RWPE1 (cell line): ENCODE measurements at places on chromosomes 13 and 19.

DNA sequence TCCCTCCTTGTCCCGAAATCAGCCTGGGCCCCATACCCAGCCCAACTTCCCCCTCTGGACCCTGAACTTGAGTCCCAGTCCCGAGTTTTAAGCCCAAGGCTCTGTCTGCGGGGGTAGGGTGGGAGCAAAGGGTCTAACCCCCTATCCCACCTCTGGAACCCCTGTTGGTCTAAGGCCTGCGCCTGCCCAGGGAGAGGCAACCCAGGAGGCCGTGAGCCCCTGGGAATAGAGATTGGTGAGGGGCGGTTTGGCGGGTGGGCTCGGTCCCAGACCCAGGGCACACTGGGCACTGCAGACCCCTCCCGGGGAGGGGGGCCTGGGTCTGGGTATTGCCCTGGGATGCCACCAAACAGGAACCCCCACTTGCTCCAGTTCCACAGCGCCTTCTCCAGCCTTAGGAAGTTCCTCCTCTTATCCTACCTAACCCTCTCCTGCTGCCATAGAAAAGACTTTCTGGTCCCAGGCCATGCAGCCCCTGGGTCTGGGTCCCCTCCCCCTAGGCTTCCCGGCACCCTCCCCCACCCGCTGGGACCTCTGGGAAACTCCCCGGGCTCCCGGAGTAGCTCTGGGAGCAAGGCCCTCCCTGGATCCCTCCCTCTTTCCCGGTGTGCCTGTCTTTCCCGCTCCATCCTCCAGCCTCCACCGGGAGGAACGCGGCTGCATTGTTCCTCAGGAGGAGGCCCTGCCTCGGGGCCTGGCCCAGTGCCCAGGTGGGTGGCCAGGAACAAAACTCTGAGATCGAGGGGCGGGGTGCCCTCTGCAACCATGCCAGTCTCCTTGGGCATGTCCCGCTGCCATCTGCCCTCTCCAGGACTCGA, 33.6 kb upstream of the NANOS3 start:
- DNase-seq = peak; percentile 88

- no peak for DNase-seq
These were observed 61.5 kb downstream of the B3GLCT start for GRCh38 chr13:31261241-31261640.

DNA sequence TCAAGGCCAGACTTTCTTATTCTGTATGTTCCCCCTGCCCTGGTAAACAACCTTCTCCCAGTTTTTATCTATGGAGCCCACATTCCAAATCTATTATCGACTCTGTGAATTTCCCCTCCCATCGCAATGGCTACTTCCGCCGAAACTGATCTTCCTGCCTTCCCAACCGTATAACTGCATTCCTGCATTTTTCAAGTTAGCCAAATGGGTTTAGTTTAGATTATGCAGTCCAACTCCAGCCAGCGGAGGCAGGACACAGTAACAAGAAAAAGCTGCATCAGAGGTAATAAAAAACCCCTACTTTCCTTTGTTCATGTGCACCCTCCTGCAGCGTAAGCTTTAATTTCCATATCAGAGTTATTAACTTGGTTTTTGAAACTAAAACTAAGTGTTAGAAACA, 112.2 kb upstream of the ZNF91 start:
- no peak for DNase-seq

DNA sequence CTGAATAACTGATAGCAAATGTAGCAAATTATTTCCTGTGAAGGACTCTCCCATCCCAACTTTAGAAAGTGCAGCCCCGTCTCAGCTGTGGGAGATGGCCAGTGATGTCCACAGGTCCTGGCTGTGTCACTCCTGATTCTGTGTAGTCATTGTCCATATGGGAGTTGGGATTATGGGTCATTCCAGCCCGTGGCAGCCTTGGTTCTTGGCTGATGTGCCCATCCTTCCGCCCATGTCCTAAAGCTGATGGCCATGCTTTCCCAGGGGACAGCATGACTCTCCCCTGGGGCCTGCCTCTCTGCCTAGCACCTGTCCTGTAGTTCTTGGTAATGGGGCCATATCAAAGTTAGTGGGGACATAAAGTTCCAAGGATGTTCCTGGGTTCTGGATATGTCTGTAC, 43.9 kb upstream of the C1QTNF9 start:
- DNase-seq = no peak

DNA sequence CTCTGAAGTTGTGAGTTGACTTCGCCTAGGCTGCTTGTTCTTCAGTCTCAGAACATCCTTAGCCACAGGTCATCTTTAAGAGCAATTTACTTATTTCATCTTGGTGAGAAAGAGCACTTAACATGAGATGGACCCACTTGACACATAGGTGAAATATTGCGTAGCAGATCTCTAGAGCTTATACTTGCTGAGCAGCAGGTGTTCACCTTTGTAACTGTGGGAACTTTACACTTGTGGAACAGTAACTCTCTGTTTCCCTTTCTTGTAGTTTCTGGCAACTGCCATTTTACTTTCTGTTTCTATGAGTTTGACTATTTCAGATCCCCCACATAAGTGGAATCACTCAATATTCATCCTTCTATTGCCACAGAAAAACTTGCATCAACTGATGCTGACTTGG, 95.7 kb downstream of the SLC10A2 start:
- no peak for DNase-seq

DNA sequence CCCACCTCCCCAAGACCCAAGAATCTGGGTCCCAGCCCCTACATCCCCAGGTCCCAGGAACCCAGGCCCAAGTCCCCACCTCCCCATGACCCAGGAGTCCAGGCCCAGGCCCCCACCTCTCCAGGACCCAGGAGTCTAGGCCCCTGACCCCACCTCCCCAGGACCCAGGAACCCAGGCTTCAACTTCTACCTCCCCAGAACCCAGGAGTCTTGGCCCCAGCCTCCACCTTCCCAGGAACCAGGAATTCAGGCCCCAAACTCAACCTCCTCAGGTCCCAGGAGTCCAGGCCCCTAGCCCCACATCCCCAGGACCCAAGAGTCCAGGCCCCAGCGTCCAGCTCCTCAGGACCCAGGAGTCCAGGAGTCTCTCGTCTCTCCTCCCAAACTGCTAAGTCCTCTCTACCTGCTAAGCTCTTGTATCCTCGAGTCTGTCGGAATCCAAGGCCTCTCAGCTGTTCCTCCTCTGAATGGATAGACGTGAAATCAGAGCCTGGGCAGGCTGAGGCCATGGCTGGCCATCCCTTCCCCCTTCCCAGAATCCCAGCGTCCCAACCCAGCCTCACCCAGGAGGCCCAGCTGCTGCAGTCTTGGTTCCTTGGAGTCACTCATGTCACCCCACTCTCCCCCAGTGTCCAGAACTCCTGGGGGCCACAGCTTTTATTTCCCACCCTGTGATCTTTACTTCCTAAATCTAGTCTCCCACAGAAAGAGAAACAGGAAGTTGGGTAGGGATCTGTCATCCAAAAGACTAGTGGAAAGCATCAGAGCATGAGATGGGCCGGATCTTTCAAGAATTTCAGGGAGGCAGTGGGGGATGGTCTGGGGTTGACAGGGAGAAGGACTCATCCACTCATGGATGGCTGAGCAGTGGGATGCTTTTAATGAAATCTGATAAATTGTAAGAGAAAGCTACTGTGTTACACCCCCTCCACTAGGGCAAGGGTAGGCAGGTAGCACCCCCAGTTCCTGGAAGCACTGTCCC, at the start of gene CD209:
Gene CD209 (minus strand): TSS at position 632 of the 982 bp plus-strand sequence. CDS start 23 bp downstream, at position 609.
- DNase-seq = no peak
